ENCODE measurements at places on chromosomes 13 and 19. TPM values are rescaled to one million over a fixed set of nuclear protein-coding genes. Genes with fewer than 3 reads are reported as not detected.

- no peak for DNase-seq
Observed at GRCh38 chr13:31882794-31883193, 143.5 kb downstream of the RXFP2 start.

The GMIP gene
- 12.4 TPM for total RNA-seq

DNA sequence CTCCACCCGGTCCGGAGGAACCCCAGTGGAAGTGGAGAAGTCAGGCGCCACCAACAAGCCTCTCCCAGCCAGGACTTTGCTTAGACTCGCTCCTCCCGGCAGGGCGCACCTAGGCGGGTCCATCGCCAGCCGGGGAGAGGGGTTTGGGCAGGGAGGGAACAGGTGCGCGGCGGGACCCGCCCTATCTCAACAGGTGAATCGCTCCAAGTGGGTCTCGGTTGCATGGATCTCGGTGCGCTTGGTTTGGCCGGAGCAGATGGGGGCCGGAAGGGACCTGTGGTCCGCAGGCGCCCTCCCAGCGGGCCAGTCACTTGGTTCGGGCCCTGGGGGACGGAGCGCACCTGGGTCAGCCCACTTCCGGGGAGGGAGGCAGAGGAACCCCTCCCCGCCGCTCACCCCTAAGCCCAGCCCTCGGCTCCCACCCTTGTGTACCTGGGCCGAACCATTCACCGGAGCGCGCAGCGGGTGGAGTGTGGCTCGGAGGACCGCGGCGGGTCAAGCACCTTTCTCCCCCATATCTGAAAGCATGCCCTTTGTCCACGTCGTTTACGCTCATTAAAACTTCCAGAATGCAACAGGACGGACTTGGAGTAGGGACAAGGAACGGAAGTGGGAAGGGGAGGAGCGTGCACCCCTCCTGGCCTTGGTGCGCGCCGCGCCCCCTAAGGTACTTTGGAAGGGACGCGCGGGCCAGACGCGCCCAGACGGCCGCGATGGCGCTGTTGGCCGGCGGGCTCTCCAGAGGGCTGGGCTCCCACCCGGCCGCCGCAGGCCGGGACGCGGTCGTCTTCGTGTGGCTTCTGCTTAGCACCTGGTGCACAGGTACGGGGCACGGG is at the start of gene LSR:
TSS of gene LSR (plus strand) at position 693 of the 836 bp plus-strand sequence. CDS start at position 714, 21 bp downstream.
- DNase-seq, result no peak

The ZNF486 gene
- total RNA-seq, result 3.9 TPM
